ENCODE measurements at places on chromosomes 2 and 18.

- no peak for DNase-seq
Observed at GRCh38 chr2:23520256-23520655, 135.3 kb downstream of the KLHL29 start.

DNA sequence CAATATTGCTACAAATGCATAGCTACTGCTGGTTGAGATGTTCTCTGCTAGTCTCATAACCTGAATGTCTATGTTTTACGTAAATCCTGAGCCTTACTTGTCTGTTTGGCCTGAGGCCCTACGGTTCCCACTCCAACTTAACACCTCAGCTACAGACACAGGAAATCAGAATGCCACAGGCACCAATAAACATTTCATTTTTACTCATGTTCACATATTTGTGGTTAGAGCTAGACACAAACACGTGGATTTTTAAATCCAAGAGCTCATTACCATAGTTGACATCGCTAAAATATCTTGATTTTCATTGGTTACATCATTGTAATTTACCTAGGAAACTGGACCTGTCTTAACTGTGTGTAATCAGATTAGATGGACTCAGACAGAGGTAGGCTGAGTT is 263.8 kb upstream of the CDH19 start:
- no peak for DNase-seq

- DNase-seq, result no peak
Observed at GRCh38 chr2:1791685-1792435, 47.5 kb upstream of the PXDN start.

DNA sequence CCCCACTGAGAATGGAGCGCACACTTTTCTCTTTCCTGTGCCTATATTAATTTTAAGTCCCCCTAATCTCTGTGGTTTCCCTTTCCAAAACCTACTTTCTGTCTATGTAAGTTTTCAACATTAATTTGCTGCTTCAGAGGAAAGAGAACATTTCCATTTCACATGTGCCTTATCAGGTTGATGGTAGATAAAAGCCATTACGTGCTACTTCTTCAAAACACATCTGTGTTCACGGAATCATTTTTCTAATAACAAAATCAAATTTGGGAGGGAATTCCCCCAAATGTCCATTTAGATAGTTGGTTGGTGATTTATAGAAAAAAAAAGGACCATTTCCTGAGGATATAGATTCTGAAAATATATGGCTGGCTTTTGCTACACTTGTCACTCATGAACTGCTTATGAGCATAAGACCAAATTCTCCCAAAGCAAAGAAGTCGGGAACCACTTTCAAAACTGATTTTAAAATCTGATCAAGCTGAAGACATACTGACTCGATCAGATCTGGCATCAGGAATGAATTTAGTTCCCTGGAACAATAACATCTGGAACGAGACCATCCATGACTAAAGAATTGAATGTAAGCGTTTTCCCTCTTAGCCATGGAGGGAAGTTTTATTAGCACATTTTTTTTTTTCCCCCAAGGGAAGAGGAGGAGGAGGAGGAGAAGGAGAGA is 8.2 kb downstream of the PTGR3 start:
- DNase-seq, result no peak

GRCh38 chr2:233778030-233778429 is at the start of gene MROH2A:
Gene MROH2A, plus strand, starts transcription at chr2:233778330. Its CDS starts 1,029 bp downstream, at chr2:233779359.
- DNase-seq, result no peak

Data from H1 (cell line).